T follicular helper cell (primary cell): ENCODE measurements at places on chromosomes 11 and 22.

DNA sequence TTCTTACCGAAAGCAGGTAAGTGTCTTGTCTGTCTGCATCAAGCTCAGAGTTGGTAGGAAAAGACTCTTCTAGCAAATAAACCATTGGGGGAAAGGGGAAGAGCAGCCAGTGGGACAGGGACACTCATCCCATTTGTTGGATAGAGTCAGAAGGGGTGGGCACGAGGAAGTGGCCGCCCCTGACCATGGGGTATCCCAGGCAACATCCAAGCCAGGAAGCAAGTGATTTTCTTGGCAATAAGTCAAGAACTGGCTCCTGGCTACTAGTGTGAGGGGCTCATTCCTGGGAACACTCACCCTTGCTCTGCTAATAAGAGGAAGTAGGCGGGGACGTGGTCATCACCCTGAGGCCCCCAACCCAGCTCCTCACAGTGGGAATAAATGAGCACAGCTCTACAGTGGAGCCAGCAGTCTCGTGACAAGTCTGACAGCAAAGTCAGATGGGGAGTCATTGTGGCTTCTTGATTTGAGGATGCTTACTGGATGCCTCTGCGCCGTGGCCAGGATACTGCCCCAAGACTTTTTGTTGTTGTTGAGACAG lies 6.7 kb downstream of the SLC25A18 start:
- no peak for DNase-seq

DNA sequence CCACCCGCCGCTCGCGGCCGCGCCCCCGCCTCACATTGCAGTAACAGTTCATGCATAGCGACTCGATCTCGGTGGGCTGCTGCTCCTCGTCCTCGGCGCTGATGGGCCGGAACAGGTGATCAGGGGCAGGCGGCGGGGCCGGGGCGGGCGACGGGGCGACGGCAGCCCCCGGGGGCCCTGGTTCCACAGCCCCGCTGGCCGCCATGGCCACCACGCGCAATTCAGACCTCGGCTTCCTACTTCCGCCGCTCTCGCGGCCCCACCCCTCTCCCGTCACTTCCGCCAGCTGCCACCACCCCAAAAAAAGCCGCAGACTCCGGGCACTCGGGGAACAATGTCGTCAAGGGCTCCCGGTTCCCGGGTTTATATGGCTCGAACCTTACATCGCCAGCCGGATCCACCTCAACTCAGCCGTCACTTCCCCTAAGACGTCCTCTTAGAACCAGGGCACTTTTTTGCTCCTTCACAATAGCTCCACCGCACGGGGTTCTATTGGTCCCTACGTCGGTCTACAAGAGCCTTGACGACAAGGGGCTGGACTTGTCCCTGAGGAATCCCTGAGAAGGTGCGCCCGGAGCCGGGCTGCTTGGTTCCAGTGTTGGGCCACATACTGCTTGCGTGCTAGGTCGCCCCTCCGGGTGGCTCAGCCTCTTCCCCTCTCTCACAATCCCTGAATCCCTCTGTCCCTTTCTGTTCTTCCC lies at the start of gene ZPR1:
Gene ZPR1, minus strand, starts transcription at position 238 of the 701 bp plus-strand sequence. Its CDS starts 33 bp downstream, at position 205.
- DNase-seq = peak; percentile 81

DNA sequence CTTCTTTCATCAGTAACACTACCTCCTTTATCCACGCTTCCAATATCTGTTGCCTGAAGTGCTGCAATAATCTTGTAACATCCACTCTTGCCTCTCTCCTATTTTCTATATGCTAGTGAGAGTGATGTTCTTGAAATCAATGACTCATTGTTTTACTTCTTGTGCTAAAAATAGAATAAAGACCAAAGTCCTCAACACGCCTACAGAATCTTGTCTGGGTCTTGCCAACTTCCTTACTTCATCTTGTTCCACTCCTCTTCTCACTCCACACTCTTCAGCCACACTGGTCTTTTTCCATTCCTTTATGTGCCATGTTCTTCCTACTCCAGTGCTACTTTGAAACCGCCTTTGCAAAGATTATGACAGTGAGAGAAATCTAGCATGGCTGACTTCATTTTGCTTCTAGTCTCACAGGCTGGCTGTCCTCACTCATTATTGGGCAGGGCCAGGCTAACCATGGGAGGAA lies 136.4 kb downstream of the CCDC81 start:
- DNase-seq = no peak

- no peak for DNase-seq
These were observed 382.2 kb upstream of the CADM1 start for GRCh38 chr11:115886422-115886733.

DNA sequence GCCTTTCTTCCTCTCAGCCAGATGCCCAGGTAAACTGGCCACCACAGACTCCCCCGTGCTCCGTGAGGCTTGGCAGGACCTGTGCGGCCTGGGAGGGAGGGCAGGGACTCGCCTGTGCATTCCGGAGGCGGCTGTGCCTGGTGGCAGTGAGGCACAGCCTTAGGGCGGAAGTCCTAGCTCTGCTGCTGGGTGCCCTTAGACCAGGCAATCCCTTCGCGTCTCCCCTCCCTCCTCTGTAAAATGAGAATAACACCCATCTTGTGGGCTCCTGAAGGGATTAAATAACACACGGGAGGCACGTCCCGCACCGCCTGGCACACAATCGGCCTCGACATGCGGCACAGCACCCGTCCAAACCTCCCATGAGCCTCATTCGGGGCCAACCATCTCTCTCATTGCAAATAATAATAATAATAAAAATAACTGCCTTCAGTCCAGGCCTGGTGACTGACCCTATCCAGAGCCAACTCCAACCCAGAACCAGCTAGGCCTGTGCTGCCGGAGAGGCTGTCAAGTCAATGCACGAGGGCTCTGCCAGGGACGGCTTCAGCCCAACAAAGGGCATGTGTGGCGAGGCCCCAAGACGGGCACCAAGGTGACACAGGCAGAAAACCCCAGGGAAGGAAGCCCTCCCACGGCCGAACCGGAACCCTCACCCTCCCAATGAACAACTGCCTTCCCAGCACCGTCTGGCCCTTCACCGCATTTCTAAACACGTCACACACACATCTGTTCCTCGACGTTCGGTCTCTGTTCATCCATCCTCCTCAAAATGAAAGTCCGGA lies 8.2 kb downstream of the LTO1 start:
- DNase-seq = no peak
